ENCODE measurements at places on chromosomes 16 and 17.

DNA sequence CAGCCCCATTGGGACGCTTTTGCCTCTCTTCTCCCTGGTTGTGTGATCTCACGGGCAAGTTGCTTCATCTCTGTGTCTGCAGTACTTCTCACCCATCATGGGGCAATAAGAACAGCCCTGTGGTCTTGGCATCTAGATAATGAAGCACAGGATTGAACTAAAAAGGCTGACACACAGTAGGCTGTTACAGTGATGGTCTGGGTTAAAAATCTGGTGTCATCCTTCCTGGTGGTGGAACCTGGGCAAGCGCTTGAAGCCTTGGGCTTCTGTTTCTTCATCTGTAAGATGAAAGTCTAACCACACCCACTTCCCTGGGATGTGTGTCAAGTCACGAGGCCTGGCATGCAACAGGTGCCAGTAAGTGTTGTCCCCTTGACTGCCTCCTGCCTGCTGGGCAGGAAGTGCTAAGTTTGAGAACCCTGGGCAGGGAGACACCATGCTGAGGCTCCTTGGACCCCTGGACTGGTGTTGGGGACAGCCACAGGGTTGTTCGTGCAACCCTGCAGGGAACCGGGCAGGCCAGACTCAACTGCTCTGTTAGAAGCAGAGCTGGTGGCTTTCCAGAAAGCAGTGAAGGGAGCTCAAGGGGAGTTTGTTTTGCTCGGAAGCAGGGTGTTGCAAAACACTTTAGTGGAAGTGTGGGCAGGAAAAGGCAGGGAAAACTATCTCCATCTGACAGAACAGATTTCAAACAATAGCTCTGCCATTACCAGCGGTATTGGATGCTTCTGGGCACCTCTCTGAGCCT, 5.9 kb upstream of the MAP2K3 start:
- DNase-seq = no peak

- no peak for DNase-seq
Observed at GRCh38 chr17:64387545-64388171, 3.0 kb downstream of the PECAM1 start.

DNA sequence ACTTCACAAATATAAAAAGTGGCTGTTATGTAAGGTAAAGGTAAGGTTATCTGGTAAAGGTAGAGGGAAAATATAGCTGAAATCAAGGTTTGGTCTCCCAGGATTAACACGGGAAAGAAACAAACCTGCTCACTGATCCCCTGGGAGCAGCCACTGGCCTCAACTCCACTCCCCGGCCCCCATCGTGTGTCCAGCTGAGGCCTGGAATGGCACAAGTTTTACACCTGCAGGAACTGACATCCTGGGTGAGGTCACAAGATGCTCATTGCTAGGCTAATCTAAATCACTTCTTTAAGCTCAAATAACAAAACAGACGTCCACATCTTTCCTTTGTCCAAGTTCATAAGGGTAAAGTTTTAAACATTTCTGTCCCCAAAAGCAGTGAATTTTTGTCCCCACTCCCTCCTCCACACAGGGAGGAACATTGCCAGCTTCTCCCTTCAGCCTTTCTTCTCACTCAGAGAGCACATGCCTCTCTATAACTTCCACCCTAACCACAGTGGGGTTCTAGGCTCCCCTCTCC, 46.3 kb downstream of the ERN1 start:
- no peak for DNase-seq

- DNase-seq = no peak
Observed at GRCh38 chr17:77182205-77183172, 41.7 kb downstream of the SEC14L1 start.

DNA sequence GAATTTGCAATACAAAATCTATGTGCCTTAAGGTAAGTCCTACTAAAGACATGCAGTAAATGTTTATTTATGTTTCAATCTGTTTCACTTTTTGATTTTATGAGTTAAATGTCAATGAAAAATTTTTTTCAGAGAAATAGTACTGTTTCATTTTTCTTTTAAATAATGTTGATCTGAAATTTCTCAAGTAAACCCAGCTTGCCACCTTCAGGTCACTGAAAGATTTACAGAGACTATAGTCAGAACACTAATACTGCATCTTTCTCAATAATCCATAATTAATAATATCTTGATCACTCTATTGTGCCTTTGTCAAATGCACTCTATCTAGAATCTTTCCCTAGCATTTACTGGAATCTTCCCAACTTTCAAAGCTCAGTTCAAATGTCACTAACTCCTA, 6.5 kb upstream of the DHX40 start:
- no peak for DNase-seq

DNA sequence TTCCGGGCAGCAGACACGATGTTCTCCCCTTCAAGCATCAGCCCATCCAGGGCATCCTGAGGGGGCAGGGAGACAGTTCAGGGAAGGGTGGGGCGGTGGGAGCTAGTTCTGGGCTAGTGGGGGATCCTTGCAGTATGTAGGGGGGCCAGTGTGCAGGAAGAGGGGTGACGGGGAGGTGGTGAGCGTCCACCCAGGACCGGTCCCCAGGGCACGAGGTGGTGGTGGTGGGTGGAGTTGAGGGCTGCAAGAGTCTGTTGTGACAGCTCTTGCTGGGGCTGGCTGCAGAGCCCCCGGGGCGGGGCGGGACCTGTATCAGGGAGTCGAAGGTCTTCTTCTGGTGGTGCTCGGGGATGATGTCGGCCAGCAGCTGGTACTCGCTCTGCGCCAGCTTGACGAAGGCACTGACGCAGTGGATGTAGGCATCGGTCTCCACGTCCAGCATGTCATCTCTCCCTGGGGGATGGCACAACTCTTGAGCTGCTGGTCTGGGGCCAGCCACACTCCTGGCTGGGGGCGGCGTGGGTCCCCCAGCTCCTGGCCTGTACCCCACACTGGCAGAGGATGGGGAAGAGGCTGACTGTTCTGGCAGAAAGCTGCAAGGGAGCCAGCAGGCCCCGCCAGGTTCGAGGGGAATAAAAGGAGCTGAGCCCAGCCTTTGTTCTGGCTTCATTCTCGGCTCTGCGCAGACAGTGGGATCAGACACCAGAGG, 10.0 kb downstream of the ZACN start:
- no peak for DNase-seq

GRCh38 chr17:9105068-9105868, 84.0 kb downstream of the NTN1 start:
- DNase-seq = no peak

DNA sequence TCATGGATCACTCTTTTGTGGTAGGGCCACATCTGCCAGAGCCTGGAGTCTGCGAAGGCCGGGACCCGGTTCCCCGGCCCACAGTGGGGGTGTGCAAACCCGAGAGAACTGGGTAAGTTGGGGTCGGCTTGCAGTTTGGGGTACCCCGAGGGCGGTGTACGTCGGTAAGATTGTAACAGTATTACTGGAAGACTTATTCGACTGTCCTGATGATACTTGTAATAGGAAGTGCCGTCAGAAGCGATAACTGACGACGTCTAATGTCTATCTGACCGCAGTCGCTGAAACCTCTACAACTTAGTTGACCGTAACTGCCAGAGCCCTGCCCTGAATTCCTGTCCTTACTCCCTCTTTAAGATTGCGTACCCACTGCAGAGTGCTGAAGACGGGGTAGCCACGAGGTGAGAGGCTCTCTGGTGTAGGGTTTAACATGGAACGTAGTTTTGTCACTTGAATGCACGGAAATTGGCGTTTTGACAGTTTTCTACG, 24.0 kb downstream of the TRPV2 start:
- DNase-seq = no peak

DNA sequence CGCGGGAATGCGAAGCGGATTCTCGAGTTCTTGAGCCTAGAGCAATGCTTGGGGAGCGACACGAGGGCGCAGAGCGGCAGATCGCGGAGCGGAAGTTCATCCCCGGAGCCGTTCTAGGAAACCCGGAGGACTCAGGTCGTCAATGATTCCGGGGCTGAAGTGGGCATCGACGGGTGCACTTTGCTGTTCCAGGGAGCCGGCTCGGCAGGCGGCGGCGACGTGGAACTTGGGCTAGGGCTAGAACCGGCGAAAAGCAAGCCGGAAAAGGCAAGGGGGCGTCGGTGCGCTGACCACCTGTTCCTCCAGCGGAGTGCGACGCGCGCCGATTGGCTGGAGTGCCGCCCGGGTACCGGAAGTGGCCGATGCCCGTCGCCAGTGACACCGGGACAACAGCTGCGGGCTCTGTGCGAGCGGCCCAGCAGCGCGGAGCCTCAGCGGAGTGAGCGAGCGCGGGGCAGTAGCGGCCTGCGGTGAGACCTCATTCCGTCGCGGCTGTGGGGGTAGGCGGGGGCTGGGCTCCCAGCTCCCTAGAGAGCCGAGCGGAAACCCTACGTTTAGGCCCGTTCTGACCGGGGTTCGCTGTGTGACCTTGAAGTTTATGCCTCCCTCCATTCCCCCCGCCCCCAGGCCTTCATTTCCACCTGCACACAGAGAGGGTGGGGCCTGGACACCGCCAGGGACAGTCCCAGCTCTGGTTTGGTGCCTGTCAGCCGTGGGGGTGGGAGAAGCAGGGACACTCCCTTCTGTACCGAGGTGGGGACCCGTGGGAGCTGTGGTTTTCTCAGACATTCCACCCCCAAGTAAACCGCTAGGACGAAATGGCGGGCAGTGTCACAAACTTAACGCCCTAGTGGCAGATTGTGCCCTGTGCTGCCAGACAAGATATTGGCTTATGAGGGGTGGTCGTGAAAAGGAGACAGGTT, at the start of gene ZFP3:
Gene ZFP3 (plus strand): TSS at position 362 of the 923 bp plus-strand sequence. CDS start 13,038 bp downstream, outside the sequence.
- no peak for DNase-seq

- no peak for DNase-seq
Observed at GRCh38 chr17:4417129-4417667, 16.5 kb upstream of the SPNS3 start.

DNA sequence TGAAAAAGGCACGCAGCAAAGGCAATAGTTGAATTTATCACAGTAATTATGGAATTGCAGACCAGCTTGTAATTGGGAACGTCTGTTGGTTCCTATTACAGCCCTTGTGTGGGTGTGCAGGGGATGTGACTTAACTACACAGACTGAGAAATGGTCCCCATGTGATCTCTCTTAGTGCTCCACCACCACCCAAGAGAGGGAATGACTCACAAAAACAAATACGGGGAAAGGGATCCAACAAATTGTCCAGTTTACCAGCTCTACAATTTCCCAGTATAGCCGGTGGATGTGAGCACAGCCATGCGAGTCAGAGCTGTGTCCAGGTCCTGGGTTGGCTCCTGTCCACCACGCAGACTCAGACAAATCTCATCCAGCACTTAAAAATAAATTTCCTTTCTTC, 337.9 kb downstream of the GRIN2A start:
- DNase-seq = no peak

DNA sequence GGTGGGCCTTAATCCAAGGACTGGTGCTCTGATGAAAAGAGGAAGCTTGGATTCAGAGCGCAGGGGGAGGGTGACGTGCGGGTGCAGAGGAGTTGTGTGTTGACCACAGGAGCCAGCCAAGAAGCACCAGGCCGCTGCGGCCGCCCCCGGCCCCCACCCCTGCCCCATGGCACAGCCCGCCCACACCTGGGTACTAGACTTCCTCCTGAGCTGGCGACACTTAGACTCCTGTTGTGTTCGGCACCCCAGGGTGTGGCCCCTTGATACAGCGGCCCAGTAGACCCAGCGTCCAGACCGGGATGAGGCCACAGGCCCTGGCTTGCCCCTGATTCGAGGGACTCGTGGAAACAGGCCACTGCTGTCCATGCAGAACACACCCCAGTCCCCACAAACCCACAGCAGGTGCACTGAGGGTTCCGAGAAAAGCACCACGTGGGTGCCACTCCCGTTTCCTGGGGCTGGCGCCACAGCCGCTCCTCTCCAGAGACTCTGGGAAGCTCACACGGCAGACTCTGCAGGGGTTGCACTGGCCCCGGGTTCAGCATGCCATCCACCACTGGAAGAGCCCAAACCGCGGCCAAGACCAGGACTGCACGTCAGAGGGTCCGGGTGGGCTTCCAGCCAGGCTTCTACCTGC, 5.7 kb upstream of the SNAI3 start:
- no peak for DNase-seq

DNA sequence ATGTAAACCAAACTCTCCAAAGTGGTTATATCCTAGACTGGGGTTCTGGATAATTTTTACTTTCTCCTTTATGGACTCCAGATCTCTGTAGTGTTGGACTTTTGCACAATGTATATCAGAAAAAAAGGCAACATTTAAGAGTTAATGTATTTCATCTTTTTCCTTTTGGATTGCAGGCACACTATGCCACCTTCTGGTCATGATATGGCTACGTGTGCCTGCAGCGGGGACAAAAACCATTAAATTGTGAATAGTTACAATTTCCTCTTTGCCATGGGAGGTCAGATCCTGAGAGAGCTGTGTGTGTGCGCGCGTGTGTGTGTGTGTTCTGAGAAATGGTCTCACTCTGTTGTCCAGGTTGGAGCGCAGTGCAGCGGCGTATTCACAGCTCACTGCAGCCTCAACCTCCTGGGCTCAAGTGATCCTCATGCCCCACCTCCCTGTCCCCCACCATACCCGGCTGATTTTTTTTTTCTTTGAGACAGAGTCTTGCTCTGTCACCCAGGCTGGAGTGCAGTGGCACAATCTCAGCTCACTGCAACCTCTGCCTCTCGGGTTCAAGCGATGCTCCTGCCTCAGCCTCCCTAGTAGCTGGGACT, 4.3 kb upstream of the SGF29 start:
- DNase-seq = no peak

- DNase-seq = no peak
Observed at GRCh38 chr17:45397796-45398195, 34.9 kb downstream of the ARHGAP27 start.

DNA sequence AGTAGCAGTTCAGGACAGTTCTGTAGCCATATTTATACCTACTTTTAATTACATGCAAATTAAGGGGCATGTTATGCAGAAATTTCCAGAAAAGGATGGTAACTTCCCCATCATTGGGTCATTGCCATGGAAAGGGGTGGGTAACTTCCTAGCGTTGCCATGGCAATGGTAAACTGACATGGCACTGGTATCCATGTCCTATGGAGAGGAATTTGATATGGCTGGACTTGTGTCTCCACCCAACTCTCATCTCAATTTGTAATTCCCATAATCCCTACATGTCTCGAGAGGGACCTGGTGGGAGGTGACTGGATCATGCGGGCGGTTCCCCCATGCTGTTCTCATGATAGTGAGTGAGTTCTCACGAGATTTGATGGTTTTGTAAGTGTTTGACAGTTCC, 35.6 kb upstream of the CACNG4 start:
- DNase-seq = no peak

Data from iPS DF 19.7 (cell line).